ENCODE measurements at places on chromosomes 6 and 20.

DNA sequence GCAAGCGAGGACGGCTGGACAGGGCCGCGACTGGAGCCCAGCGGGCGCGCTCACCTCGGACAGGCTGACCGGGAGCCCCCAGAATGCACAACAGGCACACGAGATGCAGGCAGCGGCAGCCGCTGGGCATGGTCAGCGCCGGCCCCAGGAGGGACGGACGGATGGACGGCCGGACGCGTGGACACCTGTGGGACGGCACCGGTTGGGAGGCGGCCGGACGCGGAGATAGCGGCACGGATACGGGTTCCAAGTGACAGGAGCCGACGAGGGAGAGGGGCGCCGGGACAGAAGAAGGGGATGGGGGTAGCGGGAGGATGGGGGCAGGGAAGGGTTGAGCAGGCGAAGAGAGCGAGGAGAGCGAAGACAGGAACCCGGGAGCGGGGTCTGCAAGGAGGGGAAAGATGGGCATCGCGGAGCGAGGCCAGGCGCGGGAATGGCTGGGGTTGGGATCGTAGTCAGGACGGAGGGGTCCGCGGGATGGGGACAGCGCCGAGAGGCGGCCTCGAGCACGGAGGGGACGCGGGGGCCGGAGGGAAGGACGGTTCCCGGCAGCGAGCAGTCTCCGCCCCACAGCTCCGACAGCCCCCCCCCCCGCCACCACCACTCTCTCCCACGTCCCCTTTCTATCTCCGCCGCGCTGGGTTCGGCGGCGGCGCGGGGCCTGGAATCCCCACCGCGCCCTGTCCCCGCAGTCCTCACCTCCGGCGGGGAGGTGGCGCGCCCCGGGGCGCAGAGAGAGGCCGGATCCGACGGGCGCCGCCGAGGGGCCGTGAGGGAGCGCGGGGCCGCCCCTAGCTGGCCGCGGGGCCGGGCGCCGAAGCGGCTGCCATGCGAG, 435 bp downstream of the DLK2 start:
- DNase-seq, result peak; percentile 7

DNA sequence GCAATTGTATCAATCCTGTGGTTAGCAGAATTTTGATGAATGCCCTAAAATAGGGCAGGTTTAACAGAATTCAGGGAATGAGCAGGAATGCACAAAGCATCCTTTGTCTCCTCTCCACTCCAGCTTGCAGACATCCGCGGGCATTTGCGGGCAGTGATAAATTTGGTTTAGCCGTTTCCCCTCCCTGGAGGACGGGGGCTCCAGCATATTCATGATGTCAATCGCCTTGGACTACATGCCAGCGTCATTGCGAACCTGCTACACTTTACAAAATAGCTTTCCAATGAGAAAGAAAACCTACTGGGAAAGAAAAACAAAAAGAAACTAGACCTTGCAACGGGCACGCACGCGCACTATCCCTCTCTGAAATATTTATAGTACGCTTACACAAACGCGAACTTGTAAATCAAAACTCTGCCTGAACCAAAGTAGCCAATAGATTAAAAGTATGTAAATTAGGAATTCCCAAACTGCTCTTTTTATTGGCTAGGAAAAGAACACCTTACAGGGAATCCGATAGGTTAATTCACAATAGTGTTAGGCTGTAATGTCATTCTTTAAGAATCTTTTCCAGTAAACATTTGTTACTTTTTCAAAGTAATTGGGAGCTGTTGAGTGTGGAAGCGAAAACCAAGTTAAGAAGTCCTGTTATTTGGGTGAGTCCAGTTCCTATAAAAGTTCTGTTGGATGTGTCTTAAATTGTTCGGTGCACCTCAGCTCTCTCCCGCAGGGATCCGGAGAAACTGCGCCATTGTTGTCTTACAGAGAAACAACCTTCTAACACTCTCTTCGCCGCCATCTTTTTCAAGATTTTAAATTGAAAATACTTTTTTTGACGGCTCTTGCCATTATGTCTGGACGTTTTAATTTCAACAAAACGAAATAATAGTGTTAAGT, 136.7 kb downstream of the HFE start:
- DNase-seq, result peak; percentile 76

GRCh38 chr6:79137671-79138070, 59.6 kb upstream of the PHIP start:
- DNase-seq, result no peak

DNA sequence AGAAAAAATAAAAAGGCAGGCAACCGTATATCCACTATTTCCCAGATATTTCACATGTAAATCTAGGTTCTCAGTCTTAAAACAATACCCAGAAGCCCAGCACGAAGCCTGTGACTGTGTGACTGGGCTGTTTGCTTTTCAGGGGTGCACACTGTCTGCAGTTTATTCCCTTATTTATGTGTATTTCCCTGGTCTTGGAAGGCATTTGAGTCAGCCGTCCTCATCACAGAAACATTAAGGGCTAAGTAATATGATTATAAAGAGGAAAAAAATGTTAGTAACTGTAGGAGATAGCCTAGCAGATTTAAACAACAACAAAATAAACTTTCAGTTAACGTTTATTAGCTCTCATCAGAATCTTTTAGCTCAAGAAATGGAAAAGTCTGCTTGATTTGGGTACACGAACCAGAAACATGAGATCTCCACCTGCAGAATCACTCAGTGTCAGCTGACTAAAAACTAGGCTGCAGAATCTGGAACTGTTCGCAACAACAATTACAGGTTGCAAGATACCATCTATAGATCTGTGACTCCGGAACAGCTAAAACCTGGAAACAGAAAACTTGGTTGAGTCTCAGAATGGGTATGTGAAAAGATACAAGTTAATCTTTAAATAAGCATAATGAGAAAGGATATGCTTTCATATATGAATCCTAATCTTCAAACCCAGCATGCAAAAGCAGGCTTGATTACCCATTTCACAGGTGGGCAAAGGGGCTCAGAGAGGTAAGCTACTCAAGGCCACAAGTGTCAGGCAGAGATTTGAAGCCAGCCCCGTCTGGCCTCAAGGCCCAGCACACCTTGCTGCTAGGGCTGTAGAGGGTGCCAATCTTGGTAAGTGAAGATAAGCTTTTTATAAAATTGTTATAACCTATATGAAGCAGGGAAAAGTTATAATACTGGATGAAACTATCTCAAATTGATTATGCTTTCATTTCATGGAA, 21.1 kb downstream of the GCLC start:
- DNase-seq, result no peak

- no peak for DNase-seq
Observed at GRCh38 chr20:6956574-6956973, 189.1 kb downstream of the BMP2 start.

GRCh38 chr20:10812759-10813327, 139.0 kb upstream of the JAG1 start:
- DNase-seq, result no peak

- DNase-seq, result no peak
Observed at GRCh38 chr6:124148236-124148957, 344.7 kb downstream of the NKAIN2 start.

- DNase-seq, result no peak
Observed at GRCh38 chr6:131251590-131252199, 116.4 kb downstream of the AKAP7 start.

DNA sequence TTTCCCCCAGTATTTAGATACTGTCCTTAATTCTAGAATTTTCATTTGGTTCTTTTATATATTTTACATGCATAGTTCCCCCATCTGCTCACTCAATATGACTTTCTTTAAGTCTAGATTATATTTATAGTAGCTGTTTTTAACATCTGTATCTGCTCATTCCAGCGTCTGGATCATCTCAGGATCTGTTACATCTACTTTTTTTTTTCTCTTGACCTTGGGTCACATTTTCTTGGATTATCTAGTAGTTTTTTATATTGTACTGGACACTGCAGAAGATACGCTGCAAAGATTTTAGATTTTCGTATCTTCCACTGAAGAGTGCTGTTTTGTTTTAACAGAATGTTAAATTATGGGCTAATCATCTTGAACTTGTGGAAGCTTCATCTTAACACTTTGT, 20.7 kb downstream of the RAB22A start:
- no peak for DNase-seq

- no peak for DNase-seq
Observed at GRCh38 chr6:87088076-87088475, 6.8 kb downstream of the CGA start.

DNA sequence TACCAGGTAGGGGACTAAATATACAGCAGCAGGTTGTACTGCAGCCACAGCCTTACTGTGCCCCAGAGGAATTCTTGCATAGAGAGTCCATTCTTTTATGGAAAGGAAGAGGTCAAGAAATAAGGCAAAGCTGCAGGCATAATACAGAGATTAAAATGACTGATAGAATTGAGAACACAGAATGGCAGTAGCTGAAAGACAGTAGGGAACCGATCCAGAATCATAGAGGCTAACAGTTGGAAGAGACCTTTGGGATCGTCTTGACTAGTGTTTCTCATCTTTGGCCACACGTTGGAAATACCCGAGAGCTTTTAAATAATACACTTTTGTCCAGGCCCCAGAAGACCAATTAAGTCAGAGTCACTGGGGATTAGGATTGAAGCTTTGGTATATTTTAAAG, 492.6 kb upstream of the SOX4 start:
- no peak for DNase-seq

Data from NCI-H2081 (cell line).